ENCODE measurements at places on chromosomes 16 and 17.
A peak's percentile ranks its signal among the peaks of the same experiment; 100 is the strongest.

GRCh38 chr16:74673876-74674275 is 7.2 kb upstream of the RFWD3 start:
- no peak for DNase-seq

GRCh38 chr16:7382521-7382920 is 49.9 kb downstream of the RBFOX1 start:
- no peak for DNase-seq

DNA sequence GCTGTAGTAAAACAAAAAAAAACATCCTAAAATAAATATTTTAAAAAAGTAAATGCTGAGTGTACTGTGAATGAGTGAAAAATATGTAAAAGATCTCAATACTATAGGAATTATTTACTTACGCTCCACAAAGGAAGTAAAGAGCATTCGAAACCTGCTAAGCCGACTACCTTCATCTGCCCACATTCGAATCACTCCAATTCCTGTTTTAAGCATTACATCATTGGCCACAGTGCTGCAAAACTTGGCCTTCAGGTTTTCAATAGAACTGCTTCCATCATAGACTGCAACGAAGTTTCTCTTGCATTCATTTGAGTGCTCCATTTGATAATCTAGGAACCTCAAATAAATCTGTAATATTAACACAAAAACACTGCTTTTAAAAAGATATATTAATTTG is 34.4 kb downstream of the NETO2 start:
- DNase-seq = no peak

- no peak for DNase-seq
Observed at GRCh38 chr16:86886651-86887050, 308.3 kb downstream of the FOXL1 start.

- DNase-seq = peak; percentile 36
Observed at GRCh38 chr16:19898924-19899604, 14.4 kb upstream of the GPRC5B start.

- peak; percentile 16 for DNase-seq
Observed at GRCh38 chr16:81035975-81036750, 521 bp downstream of the ATMIN start.

DNA sequence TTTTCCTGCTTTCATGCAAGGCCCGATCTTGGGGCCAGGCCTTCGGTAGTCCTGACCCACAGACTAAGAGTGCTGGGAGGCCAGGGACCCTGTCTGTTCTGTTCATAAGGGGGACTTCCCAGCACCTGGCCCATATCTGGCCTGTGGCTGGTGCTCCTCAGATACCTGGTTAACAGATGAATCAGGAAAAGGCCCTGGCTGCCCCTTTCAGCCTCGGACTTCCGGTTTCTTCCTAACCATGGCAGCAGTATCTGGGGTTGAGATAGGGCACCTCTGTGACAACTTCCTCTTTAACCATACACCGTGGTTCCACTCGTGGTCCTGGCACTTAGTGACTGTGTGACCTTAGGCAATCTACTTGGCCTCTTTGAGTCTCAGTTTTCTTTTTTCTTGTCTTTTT is 18.4 kb downstream of the PLCG2 start:
- no peak for DNase-seq

- DNase-seq = no peak
Observed at GRCh38 chr17:45230787-45231480, 9.2 kb downstream of the FMNL1 start.

DNA sequence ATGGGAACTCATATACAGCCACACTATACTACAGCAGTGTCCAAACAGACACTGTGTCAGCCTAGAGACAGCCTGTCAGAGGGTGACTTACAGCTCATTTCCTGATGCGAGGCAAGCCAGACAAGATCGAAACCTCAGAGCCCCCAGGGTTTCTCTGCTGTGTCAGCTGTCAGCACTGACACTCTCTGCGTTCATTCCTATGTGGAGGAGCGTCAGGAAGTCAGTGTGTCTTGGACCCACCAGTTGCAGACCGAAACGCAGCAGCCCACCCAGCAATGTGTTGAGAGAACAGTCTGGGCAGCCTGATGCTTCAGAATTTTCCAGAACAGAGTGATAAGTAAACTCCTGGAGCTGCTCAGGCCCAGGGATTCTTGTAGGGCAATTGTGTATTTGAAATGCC is 20.6 kb upstream of the MAPT start:
- DNase-seq = no peak

GRCh38 chr17:35726127-35726952 is 5.1 kb upstream of the RASL10B start:
- DNase-seq = no peak
